ENCODE measurements at places on chromosomes 6 and 20.

DNA sequence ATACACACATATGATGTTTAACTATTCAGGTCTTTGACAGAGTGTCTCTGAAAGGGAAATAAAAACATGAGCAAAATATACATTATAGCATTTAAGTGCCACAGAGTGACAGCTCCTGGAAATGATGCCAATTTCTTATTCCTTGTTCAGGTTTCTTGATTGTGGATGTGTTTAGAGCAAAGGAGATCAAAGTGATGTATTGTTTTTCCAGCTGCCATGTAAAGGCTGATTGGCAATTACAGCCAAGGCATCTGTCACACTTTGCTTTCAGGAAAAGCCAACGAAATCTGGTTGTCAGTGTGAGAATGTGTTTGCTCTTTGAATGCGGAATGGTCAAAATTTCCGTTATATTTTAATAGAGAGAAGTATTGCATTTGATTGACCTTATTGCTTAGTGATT, 347.8 kb upstream of the FLRT3 start:
- DNase-seq, result no peak

GRCh38 chr6:125584468-125584939, 164.9 kb upstream of the HEY2 start:
- no peak for DNase-seq

DNA sequence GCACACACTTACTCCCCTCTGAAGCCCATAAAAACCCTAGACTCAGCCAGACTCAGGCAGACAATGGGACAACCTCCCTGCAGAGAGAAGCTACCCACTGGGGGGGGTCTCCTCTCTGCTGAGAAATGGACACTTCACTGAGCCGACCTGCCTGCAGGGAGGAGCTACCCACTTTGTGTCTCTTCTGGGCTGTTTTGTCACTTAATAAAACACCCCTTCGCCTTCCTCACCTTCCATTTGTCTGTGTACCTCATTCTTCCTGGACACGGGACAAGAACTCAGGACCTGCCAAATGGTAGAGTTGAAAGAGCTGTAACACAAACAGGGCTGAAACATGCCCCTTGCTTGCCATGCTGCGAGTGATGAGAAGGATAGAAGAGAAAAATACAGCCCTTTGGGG, 151.7 kb upstream of the HDDC2 start:
- no peak for DNase-seq

DNA sequence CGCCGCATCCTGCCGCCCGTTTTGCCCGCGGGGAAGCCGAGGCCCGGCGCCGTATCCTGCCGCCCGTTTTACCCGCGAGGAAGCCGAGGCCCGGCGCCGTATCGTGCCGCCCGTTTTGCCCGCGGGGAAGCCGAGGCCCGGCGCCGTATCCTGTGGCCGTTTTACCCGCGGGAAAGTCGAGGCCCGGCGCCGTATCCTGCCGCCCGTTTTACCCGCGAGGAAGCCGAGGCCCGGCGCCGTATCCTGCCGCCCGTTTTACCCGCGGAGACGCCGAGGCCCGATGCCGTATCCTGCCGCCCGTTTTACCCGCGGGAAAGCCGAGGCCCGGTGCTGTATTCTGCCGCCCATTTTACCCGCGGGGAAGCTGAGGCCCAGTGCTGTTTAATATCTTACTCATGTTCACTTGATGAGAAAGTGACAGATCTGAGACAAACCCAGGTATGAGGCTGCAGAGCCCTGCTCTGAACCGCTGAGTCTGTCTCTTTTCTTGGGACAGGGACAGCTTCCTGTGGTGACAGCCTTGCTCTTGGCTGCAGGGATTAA, 129.4 kb downstream of the CDH26 start:
- DNase-seq, result peak; percentile 27

DNA sequence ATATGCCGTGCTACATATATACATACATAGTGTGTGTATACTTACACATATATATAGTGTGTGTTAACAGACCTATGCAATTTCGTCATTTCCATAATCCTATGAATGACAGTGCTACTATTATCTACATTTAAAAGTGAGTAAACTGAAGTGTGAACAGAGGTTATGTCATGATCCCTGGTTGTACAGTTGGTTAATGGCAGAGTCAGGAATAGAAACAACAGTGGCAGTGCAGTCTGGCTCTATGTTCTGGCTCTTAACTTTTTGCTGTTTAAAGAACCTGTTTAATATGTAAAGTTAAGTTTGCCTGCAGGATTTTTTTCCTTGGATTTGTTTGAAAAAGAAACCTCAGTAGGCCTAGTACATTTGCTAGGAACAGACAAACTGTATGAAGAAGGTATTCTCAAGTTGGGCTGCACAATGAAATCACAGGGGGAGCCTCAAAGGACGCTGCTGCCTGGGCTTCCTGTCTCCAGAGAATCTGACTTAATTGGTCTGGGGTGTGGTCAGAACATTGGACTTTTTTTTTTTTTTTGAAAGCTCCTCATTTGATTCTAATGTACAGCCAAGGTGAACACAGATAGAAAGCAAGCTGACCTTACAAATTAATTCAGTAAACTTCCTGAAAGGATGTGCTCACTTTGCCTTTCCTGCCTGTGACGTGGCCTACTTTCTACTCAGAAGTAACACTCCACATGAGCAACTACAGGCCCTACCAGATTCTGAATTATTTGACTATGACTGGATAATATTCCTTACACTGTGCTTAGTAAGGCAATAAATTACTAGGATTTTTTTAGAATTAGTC, 29.4 kb downstream of the PLCB1 start:
- no peak for DNase-seq

DNA sequence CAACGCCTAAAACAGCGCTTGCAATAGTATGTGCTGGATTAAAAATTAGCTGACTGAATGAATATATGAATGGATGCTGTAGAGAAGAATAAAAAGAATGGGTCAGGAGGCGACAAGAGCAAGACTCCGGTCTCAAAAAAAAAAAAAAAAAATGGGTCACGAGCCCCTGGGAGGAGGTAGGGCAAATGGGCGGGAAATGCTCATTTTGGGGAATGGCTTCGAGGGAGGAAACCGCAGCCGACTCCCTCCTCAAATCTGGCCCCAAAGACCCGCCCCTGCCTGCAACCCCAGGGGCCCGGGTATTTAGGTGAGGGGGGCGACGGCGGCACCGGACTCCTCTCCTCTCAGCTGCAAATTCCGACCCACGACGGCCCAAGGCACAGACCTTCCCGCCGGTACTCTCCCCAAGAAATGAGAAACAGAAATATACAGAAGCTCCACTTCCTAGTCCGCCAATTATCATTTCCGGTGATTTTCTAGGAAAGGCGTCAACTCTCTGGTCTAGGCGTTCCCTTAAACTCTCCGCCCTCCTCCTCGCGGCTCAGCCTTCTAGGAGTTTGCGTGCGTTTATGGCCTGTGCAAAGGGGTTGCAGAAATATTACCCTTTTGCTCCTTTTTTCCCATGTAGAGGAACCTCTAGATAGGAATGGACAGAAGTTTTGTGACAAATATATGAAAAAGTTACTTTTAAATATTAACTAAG, at the start of gene ZNF311:
Gene ZNF311, minus strand, starts transcription at position 133 of the 703 bp plus-strand sequence. CDS start 1,361 bp downstream, outside the sequence.
- DNase-seq, result peak; percentile 50

- no peak for DNase-seq
These were observed 600.5 kb upstream of the GJE1 start for GRCh38 chr6:141532211-141532610.

GRCh38 chr6:53054532-53054931, 10.7 kb upstream of the FBXO9 start:
- no peak for DNase-seq

DNA sequence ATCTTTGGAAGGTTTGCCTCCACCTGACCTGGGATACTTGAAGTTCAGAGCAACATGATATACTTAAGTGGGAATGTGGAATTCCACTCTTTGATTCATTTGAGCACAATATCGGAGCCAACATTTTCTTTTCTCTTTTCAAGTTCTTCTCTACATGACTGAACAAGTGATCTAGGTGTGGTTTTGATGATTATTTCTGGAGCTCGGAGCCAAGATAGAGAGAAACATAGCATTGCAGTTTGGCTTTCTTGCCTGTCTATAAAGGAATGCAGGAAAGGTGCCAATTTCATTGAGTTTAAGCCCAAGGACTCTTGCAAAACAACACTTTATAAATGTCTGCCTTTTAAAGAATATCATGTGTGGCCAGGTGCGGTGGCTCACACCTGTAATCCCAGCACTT, 124.2 kb upstream of the FAM83B start:
- DNase-seq, result no peak

- no peak for DNase-seq
These were observed 20.8 kb downstream of the MYLK4 start for GRCh38 chr6:2729921-2730320.

- DNase-seq, result peak; percentile 85
These were observed 695 bp upstream of the TGIF2 start for GRCh38 chr20:36572701-36573102.

GRCh38 chr6:43189776-43190304, 7.8 kb downstream of the CUL9 start:
- DNase-seq, result no peak

DNA sequence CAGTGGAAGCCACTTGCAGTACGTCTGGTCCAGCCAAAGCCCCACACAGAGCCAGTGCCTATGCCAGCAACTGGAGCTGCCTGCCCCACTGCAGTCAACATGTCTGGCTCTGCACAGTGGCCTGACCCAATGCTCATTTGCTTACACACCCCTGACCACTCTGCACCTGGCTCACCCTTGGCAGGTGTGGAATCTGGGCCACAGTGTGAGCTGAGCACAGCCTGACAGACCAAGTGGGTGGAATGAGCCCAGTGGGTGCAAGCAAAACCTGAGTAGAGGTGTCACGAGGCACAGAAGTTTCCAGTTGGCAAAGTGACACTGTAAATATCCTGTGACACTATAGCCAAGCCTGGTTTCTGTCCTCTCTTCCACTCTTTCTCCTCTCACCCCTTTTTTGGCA, 49.5 kb downstream of the GGTLC1 start:
- no peak for DNase-seq

DNA sequence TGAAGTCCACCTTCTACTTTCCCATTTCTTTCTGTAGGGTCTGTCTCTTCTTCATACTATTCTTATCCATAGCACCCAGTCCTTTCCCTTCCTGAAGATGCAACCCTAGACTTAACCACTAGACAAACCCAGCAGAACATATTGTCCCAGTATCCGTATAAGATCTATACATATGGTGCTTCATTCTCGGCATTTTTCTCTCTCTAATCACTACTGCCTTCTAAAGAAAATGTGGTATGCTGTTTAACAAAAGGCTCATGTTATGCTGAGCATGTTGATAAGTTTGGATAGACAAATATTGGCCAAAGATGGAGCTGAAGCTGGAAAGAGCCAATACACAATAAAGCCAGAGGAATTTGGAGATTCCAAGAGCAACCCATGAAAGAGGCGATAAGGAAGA, 212.6 kb downstream of the MAFB start:
- DNase-seq, result no peak

DNA sequence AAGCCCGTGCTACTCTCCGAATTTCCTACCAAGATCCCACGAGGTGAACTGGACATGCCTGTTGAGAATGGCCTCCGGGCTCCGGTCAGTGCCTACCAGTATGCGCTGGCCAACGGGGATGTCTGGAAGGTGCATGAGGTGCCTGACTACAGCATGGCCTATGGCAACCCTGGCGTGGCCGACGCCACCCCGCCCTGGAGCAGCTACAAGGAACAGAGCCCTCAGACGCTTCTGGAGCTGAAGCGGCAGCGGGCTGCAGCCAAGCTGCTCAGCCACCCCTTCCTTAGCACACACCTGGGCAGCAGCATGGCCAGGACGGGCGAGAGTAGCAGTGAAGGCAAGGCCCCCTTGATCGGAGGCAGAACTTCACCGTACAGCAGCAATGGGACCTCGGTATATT, 8.0 kb upstream of the FAM83D start:
- no peak for DNase-seq

DNA sequence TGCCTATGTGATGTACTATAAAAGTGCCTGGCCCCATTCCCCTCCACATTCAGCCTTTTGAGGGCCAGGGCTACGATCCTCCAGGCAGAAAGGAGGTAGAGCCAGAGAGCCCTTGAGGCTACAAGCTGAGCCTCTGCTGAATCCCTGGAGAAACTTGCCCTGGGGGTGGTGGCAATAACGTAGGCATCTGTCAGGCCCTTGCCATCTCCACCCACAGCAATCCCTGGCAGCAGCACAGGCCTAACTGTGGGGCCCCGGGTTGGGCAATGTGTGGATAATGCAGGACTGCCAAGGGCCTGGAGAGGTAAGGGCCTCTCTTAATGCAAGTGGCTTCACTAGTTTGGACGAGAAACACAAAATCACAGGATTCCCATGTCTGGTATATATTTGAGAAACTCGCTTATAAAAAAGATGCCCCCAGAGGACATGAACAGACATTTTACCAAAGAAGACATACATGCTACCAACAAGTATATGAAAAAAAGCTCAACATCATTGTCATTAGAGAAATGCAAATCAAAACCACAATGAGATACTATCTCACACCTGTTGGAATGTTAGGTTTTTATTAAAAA, 99.0 kb downstream of the QRSL1 start:
- no peak for DNase-seq

- no peak for DNase-seq
These were observed 1.9 kb upstream of the ELMO2 start for GRCh38 chr20:46408281-46408731.

DNA sequence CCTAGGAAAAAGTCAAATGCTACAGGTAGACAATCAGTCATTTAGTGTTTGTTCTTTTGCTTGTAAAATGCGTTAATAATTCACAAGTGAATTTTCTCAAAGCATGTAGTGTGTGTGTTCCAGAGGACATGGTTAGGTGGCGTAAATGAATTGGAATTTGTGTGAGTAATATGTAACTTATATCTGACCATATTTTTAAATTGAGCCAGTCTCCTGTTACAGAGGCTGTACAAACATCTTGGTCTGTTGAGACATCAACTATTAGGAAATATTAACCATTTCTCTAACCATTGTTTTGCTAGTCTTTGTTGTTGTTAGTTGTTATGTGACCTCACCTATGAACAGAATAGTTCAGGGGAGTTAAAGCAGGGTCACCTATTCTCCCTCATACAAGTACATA, 22.7 kb downstream of the MCM8 start:
- no peak for DNase-seq

DNA sequence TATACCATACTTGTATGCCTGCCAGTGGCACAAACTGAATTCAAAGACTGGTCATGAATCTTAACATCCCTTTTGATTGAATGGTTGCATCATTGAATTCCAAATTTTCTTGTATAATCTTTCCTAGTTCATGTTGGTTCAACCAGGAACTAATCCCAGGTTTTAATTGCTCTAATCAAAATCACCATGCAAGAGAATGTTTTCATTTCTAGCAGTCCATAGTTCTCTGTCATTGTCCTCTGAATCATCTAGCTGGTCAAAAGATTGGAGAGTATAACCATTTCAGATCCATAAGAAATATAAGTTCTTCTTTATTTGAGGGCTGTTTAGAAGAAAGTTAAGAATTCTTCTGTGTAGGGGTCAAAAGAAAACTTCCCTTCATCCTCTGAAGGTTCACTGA, 57.2 kb downstream of the ZNF292 start:
- no peak for DNase-seq

DNA sequence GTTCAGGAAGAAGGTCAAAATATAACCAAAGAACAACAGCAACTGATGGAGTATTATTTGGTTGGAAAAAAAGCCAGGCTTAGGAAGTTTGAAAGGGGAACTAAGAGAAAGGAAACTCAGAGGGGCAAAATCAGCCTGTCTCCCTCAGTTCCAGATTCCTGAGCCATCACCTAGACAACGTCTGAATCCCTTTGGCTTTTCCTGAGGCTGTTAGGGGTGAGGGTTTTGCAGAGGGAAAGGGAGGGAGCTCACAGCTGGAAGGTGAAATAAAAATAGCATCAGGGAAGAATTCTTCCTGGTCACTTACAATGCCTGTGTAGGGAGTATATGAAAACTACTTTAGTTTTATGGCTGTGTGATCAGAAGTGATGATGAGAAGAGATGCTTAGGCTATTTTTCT, 100.5 kb downstream of the SOBP start:
- no peak for DNase-seq

GRCh38 chr20:8213831-8214587, 81.9 kb downstream of the PLCB1 start:
- no peak for DNase-seq

- no peak for DNase-seq
These were observed 60.6 kb upstream of the FAM184A start for GRCh38 chr6:119138906-119139541.

Data from activated T-cell treated with anti-CD3 and anti-CD28 coated beads, Interleukin-2, amount 50 U/mL, for 48 hours (primary cell).